Activated gamma-delta T cell treated with Interleukin-2 at 50 U/mL for 16 hours (primary cell): ENCODE measurements at places on chromosomes 4 and X.

DNA sequence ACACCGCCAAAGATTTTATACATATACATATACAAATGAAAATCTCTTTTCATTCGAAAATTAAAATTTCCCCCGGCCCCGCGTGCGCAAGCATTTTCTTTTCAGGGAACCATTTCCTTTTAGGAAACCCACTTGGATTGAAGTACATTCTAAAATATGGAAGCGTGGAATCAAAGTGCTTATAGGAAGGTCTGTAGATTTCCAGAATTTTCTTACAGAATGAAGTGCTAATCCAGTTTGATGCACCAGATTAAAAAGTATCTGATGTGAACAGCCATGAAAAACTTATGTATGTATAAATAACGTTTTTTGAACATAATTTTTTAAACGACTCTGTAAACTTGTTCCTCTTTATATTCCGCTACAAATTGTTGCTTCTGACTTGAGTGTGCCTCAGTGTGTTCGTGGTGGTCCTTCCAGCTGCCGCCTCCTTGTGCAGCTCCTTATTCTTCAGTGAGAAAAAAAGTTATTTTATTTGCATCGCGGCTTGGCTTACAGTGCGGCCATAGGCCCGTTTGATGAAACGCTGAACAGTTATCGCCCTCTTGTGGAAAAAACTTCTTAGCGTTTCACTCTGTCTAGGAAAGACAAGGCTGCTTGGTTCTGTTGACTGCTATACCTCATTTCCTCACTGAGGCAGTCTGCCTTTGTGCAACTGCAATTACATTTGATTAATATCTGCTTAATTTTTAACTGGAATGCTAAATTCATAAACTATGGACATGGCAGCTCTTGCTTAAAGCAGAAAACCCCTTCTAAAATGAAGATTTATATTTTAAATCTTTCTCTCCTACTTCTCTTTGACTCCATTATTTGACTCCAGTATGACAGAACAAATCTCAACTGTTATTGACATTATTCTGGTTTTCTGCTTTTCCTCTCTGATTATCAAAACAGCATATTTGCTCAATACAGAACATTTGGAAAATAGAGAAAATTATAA is 4.7 kb upstream of the NKX6-1 start:
- DNase-seq, result no peak

DNA sequence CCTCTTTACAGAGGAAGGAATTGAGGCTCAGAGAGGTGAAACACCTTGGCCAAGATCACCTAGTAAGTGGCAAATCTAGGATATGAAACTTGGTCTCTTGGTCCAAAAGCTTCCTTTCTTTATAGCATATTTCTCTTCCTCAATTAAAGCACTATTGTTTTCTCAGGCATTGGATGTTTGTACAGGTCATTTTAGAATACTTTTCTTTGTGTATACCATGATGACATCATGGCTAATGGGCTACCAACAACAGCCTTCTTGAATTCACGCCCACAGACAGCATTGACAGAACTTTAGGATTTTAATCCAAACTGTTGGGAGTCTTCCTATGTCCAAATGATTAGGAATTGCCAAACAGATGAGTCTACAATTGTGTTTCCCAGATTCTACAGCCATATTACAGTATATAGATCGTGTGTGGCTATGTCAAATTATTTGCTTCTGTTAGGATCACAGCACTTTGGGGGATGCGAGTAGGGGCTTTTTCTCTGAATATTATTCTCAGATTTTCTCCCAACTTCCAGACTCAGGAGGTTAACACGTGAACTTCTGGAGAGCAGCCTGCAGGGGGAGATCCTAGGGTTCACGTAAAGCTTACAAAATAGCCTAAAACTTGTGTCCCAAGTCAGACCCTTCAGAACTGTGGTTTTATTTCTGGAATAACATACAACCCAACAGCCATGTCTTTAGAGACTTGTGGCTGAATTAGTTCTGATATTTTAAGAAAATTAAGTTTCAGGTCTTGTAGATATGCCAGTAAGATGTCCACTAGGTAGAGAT is 191.8 kb downstream of the SHROOM3 start:
- no peak for DNase-seq

DNA sequence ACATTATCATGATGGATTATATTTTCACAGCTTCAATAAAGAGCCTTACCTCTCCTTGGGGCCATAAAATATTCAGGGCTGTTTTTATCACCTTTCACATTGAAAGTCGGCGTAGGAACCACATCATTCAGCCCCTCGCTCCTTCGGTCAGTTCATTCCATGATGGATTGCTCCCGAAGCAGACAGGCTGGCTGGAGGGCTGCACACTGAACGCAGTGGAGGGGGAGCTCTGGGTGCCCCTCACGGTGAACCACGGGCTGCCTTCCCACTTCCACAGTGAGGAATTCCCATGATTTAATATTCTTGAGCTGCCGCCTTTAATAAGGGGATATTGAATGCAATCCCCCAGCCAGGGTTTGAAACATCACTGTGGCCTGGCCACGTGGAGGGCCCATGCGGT is 16.0 kb downstream of the PPP2R2C start:
- DNase-seq, result no peak

DNA sequence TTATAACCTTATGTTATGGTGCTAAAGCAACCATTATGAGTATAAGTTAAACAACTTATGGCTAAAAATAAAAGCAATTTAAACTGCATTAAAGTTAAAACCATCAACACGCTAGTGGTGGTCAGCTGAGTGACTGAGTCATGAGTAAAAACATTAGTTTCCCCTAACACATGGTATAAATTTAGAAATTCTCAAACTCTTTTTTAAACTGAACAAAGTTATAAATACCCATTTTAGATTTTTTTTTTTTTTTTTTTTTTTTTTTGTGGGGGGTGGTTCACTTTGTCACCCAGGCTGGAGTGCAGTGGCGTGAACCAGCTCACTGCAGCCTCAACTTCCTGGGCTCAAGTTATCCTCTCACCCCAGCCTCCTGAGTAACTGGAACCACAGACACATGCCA is 5.4 kb upstream of the BBS7 start:
- no peak for DNase-seq

GRCh38 chrX:103413705-103414387 is 37.5 kb downstream of the BEX3 start:
- DNase-seq, result no peak

GRCh38 chrX:102138064-102138463 is 4.2 kb downstream of the TCEAL6 start:
- no peak for DNase-seq

- no peak for DNase-seq
Observed at GRCh38 chr4:99404595-99405287, 30.4 kb downstream of the ADH7 start.

DNA sequence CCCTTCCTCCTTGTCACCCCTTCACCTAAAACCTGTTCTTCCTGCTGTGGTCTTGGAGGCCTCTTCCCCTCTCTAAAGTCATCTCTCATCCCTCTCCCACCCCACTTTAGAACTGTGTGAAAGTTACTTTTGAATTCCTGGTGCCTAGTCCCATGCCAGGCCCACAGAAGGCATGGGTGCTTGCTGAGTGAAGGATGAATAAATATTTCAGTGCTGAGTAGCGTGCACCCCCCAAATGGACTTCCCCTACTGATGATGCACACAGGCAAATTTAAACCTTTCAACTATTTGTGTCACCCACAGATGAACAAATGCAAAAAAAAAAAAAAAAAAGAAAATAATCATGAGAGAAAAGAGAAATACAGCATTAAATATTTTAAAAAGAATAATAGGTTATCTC is 19.8 kb downstream of the PSMD10 start:
- no peak for DNase-seq

GRCh38 chrX:47507153-47507867 is 24.3 kb upstream of the ZNF41 start:
- DNase-seq, result no peak

DNA sequence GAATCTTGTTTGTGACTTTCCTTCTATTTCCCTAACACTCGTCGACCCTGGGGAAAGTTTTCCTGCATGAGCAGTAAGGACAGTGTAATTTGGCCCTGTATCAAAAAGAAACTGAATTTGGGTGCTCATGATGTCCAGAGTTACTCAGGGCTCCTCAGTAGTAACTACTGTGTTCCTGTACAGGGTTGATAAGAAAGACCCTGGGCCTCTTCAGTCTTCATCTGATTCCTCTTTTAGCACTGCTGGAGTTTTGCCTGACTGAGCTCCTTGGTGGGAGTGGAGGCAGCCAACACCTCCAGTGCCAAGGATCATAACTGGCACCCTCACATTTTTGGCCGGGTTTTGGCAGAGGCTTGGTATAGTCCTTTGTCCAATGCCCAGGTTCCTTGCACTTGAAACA is 7.1 kb upstream of the AREG start:
- DNase-seq, result no peak

- DNase-seq, result no peak
Observed at GRCh38 chr4:76714226-76714625, 183.7 kb downstream of the SOWAHB start.

- no peak for DNase-seq
Observed at GRCh38 chrX:68180579-68180978, 252.7 kb downstream of the OPHN1 start.

GRCh38 chr4:123522081-123522480 is 125.5 kb downstream of the SPRY1 start:
- no peak for DNase-seq

DNA sequence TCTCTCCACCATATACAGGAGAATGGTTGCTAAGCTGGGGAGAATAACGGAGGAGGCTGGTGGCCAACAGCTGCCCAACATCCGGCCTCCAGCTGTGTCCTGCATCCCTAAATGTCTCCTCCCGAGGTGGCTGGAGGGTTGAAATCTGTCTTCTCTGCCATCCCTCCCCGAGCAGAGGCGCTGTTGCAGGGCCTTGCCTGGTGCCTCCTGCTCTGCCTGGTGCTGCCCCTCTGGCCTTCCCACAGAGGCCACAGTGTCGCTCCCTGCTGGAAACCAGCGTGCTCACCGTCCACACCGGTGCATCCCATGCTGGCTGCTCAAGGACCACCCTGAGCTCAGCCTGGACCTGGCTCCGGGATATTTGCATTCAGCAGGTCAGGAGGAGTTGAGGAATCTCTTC is 115.2 kb downstream of the ENPP6 start:
- DNase-seq, result no peak

GRCh38 chr4:108345862-108346817 is 177.4 kb upstream of the LEF1 start:
- no peak for DNase-seq
